ENCODE measurements at places on chromosomes 2 and 18. TPM values are rescaled to one million over a fixed set of nuclear protein-coding genes. Genes with fewer than 3 reads are reported as not detected.

FBXO15 gene
- 9.3 TPM for total RNA-seq

MPHOSPH10 gene
- 22.0 TPM for total RNA-seq

POTEE gene
- 0.18 TPM for total RNA-seq

DRC1 gene
- total RNA-seq: 2.6 TPM
